Mesangial cell (primary cell): ENCODE measurements at places on chromosomes 13 and 19. TPM values are rescaled to one million over a fixed set of nuclear protein-coding genes. Genes with fewer than 3 reads are reported as not detected.

CGB8 gene
- total RNA-seq: 0.25 and 8.0 TPM in 2 replicates

ZSCAN5A gene
- total RNA-seq: 2.0 and 2.8 TPM in 2 replicates

TRPC4 gene
- total RNA-seq: 11.2 and 16.3 TPM in 2 replicates

NOTCH3 gene
- total RNA-seq: 10.9 and 14.7 TPM in 2 replicates

ZNF582 gene
- total RNA-seq: 2.0 and 6.1 TPM in 2 replicates

EBI3 gene
- total RNA-seq: 2.3 and 4.4 TPM in 2 replicates

TFPT gene
- 15.0 and 16.8 TPM in 2 replicates for total RNA-seq
